Activated CD8-positive, alpha-beta memory T cell treated with anti-CD3 and anti-CD28 coated beads, Interleukin-2, amount 50 U/mL, for 4 hours (primary cell): ENCODE measurements at places on chromosomes 13 and 19.

DNA sequence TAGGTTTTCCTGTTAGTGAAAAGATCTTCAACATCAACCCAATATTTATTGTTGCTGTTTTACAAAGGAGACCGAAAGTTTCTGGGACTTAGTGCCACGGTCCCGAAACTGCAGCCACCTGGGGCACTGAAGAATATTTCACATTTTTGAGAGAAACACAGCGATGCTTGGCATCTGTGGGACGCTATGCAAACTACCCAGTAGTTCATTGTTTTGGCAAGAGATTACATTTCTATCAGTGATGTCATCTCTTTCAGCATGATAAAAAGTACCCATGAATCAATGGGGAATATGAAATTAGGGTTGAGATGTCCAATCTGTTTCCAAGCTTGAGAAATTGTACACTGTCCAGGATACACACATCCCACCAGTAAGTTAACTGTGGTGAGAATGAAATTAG is 43.9 kb downstream of the TGDS start:
- DNase-seq, result no peak

DNA sequence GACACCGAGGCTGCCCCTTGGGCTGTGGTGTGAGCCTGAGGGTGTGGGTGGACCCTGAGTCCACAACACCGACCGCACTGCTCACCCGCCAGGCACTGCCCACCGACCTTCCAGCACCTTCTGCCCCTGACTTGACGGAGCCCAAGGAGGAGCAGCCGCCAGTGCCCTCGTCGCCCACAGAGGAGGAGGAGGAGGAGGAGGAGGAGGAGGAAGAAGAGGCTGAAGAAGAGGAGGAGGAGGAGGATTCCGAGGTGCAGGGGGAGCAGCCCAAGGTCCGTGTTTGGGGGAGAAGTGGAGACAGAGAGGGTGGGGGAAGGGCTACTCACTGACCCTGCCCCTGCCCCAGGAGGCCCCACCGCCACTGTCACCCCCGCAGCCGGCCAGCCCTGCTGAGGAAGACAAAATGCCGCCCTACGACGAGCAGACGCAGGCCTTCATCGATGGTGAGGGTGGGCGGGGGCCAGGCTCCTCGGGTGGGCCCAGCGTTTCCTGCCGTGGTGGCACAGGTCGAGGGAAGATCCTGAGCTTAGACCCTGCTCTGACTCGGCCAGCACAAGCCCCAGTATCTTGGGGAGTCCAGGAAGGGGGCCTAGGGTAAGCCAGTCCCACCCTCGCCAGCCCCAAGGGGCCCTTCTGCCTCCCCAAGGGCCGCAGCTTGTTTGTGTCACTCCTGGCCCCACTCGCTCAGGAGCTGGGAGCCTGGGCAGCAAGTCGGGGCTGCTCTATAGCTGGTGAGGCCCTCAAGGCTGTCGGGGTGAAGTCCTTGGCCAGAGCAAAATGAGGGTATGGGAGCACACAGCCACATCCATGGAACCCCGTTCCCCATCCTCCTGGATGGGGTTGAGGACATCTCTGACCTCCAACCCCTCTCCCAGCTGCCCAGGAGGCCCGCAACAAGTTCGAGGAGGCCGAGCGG is 12.2 kb downstream of the PRKCSH start:
- no peak for DNase-seq

DNA sequence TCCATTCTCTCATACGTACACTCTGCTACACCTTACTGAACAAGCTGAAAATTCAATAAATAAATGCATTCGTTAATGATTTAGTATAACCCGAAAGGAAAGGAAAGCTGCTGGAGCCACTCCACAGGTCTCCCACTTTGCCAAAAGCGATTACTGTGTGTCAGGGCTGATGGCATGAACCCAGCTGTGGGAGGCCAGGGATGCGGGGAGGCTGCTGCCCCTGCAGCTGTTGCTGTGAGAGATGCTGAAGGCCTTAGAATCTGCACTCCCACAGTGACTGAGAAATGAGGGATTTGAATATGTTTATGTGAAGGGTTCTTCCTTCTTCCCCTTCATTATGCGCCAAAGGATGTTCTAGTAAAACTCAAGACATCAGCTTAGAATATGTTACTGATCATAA is 58.7 kb upstream of the NBEA start:
- no peak for DNase-seq

DNA sequence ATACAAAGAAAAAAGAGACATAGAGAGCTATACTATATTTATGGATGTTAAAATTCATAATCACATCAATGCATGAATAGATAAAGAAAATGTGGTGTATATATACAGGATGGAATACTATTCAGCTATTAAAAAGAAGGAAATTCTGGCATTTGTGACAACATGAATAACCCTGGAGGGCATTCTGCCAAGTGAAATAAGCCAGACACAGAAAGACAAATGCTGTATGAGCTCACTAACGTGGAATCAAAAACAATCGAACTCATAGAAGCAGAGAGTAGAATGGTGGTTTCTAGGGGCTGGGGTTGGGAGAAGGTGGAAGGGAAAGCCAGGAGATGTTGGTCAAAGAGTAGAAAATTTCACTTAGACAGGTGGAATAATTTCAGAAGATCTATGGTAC is 24.0 kb downstream of the UTP14C start:
- no peak for DNase-seq

- no peak for DNase-seq
These were observed 21.1 kb downstream of the ZNF274 start for GRCh38 chr19:58203814-58204475.

DNA sequence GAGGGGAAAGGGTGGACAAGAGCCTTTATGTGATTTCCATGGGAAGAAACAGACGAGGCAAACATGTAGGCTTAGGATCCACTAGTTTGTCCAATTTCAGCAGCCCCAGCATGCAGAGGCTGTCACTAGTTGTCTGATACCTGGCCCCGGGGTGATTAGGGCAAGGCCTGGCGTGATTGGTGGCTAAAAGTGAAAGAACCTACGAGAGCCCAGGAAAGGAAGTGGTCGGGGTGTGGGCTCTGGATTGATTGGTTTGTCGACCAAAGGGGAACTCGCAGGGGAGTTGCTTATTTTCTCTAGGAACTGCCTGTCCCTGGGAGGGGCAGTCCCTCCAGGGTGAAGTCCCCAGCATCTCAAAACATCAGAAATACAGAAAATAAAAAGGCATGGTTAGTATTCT is 64.2 kb upstream of the UQCRFS1 start:
- peak; percentile 37 for DNase-seq

GRCh38 chr13:48852911-48853727 is 122.6 kb upstream of the FNDC3A start:
- no peak for DNase-seq

DNA sequence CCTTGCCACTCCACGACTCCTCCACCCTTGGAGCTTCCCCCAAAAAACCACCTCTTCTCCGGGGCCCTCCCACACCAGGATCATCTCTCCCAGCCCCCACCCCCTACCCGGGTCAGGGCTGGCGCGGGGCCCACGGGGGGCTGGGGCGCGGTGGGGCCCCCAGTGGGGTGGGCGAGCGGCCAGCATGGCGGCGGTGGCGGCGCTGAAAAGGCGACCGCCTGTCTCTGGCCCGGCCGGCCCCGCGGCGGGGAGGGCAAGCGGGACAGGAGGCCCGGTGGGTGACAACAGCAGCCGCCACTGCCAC is 850 bp downstream of the DYRK1B start:
- DNase-seq, result no peak

- DNase-seq, result no peak
These were observed 9.0 kb upstream of the CEBPA start for GRCh38 chr19:33311326-33311682.

GRCh38 chr19:47352095-47352494 is 3.0 kb downstream of the DHX34 start:
- DNase-seq, result no peak

DNA sequence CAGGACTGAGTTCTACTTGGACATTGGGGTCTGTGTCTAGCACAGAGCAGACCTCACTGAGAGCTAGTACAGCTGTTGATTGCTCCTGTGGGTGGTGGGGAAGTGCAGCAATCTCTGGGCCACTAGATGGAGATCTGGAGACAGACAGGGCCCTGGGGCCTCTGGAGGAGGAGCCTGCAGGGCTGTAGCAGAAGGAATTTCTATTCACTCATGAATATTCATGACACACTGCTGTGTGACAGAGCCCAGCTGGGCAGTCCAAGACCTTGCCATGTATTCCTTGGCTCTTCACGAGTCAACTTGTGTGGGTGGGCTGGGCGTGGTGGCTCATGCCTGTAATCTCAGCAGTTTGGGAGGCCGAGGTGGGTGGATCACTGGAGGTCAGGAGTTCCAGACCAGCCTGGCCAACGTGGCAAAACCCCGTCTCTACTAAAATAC is 37.5 kb downstream of the SUGP2 start:
- no peak for DNase-seq

DNA sequence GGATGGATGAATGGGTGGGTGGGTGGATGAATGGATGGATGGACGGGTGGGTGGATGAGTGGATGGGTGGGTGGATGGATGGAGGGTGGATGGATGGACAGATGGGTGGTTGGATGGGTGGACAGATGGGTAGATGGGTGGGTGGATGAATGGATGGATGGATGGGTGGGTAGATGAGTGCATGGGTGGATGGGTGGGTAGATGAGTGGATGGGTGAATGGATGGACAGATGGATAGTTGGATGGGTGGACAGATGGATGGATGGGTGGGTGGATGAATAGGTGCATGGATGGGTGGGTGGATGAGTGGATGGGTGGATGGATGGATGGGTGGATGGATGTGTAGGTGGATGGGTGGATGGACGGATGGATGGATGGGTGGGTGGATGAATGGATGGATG is 17.8 kb downstream of the SHC2 start:
- no peak for DNase-seq

- peak; percentile 50 for DNase-seq
These were observed 12.7 kb upstream of the PSMD8 start for GRCh38 chr19:38361633-38362075.

GRCh38 chr13:94607056-94607455 is 5.4 kb downstream of the GPR180 start:
- DNase-seq, result no peak

DNA sequence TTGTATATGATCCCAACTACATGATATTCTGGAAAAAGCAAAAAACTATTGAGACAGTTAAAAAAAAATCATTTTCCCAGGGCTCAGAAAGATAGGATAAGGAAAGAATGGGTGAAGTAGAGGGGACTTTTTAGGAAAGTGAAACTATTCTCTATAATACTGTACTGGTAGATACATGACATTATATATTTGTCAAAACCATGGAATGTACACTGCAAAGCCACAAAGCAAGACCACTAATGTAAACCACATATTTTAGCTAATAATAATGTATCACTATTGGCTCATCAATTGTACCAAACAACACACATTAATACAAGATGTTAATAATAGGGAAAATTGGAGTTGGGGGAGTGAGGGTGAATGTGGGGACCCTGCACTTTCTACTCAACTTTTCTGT is 182.6 kb downstream of the EFNB2 start:
- no peak for DNase-seq

- DNase-seq, result no peak
These were observed 40.5 kb downstream of the GATAD2A start for GRCh38 chr19:19445911-19446361.

- peak; percentile 35 for DNase-seq
These were observed 22.8 kb downstream of the RFX1 start for GRCh38 chr19:13983213-13983889.

- DNase-seq, result no peak
These were observed 80.9 kb downstream of the FLT1 start for GRCh38 chr13:28413999-28414398.

- no peak for DNase-seq
These were observed 5.7 kb downstream of the ZNF566 start for GRCh38 chr19:36483653-36484052.

- DNase-seq, result no peak
These were observed 59.8 kb upstream of the MED4 start for GRCh38 chr13:48154671-48155070.

DNA sequence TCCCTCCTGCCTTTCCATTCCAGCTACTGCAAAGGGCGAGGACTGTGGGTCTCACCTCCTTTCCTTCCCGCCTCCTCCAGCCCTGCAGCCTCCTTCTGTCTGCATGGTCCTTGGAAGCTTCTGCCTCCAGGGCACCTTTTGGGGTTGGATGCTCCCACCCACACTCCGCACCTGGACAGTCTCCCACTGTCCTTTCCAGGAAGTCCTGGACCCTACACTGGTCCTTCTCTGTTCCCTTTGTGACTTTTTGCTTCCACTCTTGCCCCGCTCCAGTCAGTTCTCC is 130.8 kb downstream of the USP12 start:
- DNase-seq, result no peak

DNA sequence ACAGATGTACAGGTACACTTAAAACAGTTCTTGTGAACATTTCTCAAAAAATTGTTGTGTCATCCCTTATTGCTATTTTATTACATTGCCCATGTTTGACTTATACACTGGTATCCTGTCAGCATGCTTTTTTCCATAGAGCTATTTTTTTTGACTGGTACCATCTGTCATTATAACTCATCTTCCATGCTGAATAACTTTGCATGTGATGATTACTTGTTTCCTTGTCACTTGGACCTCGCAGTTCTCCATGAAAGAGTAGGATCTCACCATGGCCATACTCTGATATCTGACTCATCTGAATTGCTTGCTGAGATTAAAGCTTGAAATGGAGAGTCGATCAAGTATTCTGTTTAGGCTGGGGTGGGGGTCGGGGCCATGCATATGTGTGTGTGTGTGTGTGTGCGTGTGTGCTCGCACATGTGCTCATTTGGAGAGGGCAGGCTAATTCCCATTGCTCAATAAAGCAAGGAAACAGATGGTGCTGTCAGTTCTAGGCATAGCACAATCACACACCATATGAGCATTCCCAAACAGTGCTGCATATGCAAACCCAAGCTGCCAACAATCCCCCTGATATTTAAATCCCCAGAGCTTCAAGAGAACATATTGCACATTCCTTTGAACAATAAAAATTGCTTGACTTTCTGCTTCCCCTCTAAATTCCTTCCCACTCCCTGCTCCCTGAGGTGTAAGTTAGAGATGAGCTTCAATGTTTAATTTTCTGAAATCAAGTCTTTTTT is 62.9 kb downstream of the NHLRC3 start:
- no peak for DNase-seq

GRCh38 chr13:59461411-59461810 is 702.3 kb downstream of the DIAPH3 start:
- DNase-seq, result no peak

GRCh38 chr19:30049846-30050667 is 108.0 kb downstream of the URI1 start:
- DNase-seq, result no peak

- DNase-seq, result no peak
These were observed 7.0 kb downstream of the SBNO2 start for GRCh38 chr19:1166872-1167573.

DNA sequence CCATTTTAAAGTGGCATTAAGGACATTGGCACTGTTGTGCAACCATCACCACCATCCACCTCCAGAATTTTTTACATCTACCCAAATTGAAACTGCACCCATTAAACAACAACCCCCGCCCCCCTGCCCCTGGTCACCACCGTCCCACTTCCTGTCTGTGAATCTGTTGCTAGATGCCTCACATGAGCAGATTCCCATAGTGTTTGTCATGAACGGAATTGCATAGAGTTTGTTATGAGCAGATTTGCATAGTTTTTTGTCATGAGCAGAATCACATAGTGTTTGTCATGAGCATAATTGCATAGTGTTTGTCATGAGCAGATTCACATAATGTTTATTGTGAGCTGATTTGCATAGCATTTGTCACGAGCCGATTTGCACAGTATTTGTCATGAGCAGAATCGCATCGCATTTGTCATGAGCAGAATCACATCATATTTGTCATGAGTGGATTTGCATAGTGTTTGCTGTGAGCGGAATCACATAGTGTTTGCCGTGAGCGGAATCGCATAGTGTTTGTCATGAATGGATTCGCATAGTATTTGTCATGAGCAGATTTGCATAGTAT is 54.0 kb upstream of the GTF3A start:
- no peak for DNase-seq

- DNase-seq, result no peak
These were observed 9.2 kb upstream of the GNA11 start for GRCh38 chr19:3084943-3085342.

- no peak for DNase-seq
These were observed 7.4 kb upstream of the ZNF541 start for GRCh38 chr19:47580397-47580796.
